Fibroblast of skin of left biceps (primary cell): ENCODE measurements at places on chromosomes 7 and 10.

DNA sequence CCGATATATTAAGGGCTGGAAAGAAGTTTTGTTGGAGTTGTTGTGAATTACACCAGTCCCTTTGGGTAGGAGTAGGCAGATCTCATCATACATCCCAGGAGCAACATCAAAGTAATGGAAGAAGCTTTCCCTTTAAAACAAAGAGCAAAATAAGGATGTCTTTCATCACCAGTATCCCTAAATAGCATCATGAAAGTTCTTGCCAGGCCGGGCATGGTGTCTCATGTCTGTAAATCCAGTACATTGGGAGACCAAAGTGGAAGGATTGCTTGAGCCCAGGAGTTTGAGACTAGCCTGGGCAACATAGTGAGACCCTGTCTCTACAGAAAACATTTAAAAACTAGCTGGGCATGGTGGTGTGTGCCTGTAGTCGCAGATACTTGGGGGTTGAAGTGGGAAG is 38.7 kb downstream of the LRRC20 start:
- no peak for DNase-seq

GRCh38 chr7:151010307-151011096 is 13.8 kb downstream of the ATG9B start:
- DNase-seq: no peak

GRCh38 chr10:60185421-60185820 is 204.3 kb downstream of the ANK3 start:
- DNase-seq: no peak

DNA sequence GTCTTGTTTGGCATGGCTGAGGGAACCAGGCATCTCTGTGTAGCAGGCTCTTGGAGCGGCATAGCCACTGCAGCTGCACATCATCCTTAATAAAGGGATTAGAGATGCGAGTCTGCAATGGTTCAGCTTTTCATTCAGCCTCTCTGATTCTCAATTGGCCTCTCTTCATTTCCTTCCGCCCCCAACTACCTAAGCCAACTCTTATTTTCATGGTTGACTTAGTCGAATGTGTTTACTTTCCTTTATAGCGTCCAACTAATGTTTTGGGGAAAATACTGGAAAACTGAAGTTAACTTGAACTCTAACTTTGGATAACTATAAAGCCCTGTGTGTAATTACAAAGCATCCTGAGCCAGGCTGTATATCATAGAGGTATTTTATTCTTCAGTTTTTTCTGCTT is 202.2 kb upstream of the KIAA1217 start:
- no peak for DNase-seq

- DNase-seq: no peak
Observed at GRCh38 chr7:64099656-64100531, 54.7 kb downstream of the ZNF727 start.

- no peak for DNase-seq
Observed at GRCh38 chr10:97723001-97723400, 9.5 kb downstream of the MARVELD1 start.

- peak; percentile 43 for DNase-seq
Observed at GRCh38 chr10:73110345-73110849, at the start of gene NUDT13. TSS of gene NUDT13 (plus strand) at chr10:73110455. CDS start at chr10:73114366, 3,911 bp downstream.

DNA sequence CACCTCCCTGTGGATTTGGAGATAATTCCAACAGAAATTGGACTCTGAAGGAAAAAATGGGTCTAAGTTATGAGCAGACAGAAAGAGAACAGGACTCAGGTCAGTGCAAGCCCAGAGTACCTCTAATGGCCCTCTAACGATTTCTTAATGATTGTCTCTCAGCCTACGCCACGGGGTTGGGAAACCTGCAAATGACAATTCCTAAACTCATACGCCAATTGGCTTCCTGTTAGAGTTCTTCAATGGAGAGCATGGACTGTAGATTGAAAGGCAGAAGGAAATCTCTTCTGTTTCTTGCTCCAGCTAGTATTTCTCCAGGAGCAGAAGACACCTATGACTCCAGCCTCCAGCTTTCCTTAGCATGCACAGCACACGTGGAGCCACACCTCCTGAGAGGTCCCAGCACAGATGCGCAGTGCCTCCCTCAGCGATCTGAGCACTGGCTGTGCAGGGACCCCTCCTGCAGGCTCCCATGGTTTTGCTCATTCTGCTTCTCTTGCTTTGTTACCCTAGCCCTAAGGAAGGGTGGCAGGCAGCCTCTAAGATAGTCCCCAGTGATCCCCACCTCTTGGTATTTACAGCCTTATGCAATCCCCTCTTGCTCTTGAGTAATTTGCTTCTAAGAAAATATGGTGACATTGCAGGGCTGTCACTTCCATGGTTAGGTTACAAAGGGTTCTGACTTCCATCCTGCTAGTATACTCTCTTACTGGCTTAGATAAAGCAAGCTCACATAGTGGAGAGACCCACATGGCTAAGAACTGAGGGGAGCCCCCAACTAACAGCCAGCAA is 30.1 kb downstream of the DENND11 start:
- no peak for DNase-seq

DNA sequence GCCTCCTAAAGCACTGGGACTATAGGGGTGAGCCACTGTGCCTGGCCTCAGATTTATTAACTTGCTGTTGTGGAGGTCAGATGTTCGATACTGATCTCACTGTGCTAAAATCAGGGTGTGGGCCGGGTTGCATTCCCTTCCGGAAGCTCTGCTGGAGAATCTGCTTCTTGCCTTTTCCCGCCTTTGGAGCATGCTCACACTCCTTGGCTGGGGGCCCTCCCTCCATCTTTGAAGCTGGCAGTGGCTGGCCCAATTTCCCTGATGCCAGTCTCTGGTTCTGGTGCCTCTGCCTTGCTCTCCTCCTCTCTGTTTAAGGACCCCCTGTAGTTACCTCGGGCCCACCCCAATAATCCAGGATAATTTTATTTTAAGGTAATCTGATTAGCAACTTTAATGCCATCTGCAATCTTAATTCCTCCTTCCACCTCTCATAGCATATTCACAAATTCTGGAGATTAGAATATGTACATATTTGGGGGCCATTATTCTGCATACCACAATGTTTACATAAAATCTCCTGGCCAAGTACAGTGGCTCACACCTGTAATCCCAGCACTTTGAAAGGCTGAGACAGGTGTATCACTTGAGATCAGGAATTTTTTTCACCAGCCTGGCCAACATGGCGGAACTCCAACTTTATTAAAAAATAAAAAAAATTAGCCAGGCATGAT is 7.9 kb upstream of the PITRM1 start:
- no peak for DNase-seq

GRCh38 chr7:98879198-98879978 is 1.1 kb downstream of the TRRAP start:
- no peak for DNase-seq

DNA sequence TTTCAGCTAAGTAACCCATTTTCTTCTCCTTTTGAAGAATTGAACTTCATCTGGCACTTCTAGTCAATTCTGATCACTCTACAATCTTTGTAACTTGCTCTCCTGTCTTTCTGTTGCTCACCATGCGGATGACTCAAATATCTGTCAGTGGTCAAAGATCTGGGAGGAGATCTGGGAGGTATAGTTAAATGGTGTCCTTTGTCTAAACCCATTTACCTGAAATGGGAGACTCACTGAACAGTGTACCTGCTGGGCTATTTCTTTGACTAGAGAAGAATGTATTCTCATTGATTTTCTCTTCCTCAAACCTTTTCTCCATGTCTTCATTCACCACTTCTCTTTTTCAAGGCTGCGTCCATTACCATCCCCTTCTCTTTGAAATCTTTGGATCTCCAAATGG is 42.0 kb upstream of the PCLO start:
- DNase-seq: no peak

- DNase-seq: no peak
Observed at GRCh38 chr10:72331575-72332422, 22.9 kb downstream of the DNAJB12 start.

- DNase-seq: no peak
Observed at GRCh38 chr7:97635622-97636021, 96.3 kb upstream of the TAC1 start.
